ENCODE measurements at places on chromosomes 3 and 15.

- no peak for DNase-seq
These were observed 35.4 kb downstream of the AKAP13 start for GRCh38 chr15:85415783-85416182.

DNA sequence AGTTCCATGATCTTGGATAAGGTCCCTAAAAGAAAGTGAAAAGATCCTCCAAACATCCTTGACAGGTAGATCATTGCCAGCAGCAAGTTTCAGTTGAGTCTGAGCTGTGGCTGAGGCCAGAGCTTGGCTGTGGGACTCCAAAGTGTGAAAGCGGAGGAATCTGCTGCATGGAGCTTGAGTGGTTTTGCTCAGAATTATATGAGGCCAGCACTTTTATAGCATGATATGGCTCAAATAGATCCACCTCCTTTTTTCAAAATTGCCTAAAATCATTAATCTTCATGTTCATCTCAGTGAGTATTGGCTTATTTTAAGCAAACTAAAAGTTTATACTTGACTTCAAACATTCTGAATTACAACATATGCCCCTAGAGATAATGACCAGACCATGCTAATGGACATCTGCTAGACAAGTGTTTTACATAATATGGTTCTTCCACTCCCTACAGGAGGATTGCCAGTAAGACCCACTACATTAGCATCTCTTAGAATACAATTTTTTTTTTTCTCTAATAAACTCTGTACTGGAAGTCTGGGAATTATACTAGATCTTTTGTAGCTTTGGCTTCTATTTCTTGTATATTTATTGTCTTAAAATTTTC lies 368.1 kb downstream of the ZPLD1 start:
- DNase-seq, result no peak

- DNase-seq, result no peak
These were observed at the start of gene SLCO2A1 for GRCh38 chr3:134029734-134030378. Gene SLCO2A1, minus strand, starts transcription at chr3:134029925. Its CDS starts 123 bp downstream, at chr3:134029802.

DNA sequence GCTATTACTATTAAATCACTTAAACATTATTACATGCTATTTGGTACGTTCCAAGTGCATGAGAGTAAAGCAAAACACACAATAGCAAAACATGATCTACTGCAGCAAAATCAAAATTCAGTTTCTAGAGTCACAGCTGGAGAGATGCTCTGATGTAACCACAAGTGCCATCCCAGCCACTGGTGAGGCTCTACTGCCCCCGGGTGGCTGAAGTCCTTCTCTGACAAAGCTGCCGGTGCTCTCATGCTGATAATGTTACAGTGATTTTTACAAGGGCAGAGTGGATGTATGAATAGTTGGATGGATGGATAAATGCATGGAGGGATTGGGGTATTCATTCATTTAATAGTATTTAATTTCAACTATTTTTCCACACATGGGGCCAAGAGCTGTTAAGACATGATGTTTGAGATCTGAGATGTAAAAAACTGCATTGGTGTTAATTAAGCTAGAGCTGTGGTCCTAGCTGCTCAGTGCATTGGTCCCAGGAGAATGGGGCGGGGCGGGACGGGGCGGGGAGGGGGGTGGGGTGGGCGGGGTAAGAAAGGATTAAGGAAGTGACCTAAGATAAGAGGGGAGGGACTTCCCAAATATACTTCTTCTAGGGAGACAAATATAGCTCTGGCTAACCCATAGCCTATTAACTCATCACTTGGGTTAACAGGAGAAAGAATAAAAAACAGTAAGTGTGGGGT lies 5.3 kb upstream of the SPESP1 start:
- DNase-seq, result peak; percentile 24

- no peak for DNase-seq
These were observed 291.7 kb downstream of the MEX3B start for GRCh38 chr15:81754078-81754477.

- no peak for DNase-seq
These were observed 28.5 kb upstream of the TATDN2 start for GRCh38 chr3:10219737-10220136.

DNA sequence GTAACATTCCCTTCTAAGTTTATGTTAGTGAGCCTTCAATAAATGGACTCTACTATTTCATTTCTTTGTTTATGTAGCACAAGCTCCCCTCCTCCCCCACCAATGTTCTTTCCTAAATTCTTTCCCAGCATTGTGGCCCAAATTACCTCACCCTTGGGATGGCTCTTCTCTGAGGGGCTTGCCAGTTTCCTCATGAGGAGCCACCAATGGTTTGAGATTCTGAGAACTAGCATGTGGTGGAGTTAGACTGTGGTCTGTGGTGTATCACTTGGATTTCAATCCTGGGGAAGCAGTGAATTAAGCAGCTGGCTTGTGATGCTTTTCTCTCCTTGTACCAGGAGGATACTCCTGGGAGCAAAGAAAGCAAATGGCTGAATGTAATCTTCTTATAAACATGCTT lies 50.0 kb upstream of the NPHP3 start:
- DNase-seq, result no peak

All from activated gamma-delta T cell treated with anti-CD3 and anti-CD28 coated beads, Interleukin-2, amount 50 U/mL, for 16 hours (primary cell).